ENCODE measurements at places on chromosomes 6 and 20.

- DNase-seq: no peak
Observed at GRCh38 chr20:42361402-42361970, 743.3 kb upstream of the CHD6 start.

DNA sequence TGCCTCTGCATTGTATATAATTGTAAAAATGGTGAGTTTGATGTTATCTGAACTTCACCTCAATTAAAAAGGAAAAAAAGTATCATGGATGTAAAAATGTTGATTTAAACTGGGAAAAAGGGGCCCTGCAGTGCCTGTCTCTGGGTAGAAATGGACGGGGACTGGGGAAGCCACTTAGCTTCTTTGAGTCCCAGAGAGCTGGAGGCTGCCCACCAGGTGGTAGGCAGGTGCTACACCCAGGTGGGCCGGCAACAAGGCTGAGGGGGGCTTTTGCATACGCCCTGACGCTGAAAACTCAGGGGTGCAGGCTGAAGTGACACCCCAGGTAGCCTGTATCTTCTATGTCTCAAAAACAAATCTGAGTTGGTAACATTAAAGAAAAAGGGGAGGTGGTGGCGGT lies 118.2 kb downstream of the SULF2 start:
- DNase-seq: no peak

DNA sequence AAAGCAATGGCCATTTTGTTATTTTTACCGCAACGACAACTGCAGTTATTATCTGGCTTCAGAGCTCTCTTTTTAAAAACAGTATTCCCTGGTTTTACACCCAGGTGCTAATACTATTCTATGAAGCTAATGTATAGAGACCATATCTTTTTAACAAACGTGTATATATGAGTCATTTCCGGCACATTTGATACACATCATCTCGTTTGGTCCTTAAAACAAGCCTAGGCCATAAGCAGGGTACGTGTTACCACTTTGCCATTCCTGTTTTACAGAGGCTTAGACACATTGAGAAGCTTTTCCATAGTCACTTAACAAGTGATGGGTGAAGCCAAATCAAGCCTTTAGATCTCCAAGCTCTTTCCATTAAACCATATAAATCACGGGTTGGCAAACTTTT lies 5.5 kb downstream of the TRAF3IP2 start:
- no peak for DNase-seq

DNA sequence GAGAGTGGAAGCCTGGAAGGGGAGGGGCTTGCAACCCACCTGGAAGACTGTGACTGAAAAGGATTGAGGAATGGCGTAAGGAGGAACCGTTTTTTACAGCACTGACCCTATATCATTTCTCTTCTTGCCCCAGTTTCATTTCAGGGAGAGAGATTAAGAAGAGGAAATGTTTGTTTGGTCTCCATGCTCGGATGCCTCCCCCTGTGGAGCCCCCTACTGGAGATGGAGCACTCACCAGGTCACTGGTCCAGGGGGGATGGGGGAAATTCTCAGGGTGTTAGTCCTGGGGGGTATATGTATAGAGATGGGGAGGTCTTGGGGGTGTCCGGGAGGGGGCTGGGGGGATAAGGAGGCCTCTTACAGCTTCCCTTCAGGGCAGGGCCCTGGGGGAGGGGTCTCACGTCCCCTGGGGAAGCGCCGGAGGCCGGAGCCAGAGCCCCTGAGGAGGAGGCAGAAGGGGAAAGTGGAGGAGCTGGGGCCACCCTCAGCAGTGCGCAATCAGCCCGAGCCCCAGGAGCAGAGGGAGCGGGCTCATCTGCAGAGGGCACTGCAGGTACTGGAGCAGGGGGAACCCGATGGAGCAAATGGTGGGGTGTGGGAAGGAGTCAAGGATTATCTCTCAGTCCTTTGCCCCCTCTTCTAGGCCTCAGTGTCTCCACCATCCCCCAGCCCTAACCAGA lies 3.2 kb downstream of the CUTA start:
- DNase-seq: peak; percentile 51

DNA sequence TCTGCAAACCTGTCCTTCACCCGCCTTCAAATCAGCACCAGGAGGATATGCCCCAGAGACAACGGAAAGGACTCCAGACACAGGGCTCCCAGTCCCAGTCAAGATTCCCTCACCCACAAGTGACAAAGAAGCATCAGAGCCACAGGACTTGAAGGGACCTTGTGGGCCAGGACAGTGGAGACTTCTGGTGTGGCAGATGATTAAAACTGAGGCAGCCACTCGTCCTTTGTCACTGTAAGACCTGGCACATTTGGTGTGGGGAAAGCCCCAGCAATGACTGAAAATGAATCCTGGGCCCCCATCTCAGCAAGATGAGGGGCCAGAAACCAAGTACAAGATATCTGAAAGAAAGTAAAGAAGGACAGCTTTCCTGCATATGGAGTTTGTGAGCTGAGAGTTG lies 15.6 kb upstream of the GMPR start:
- DNase-seq: no peak

DNA sequence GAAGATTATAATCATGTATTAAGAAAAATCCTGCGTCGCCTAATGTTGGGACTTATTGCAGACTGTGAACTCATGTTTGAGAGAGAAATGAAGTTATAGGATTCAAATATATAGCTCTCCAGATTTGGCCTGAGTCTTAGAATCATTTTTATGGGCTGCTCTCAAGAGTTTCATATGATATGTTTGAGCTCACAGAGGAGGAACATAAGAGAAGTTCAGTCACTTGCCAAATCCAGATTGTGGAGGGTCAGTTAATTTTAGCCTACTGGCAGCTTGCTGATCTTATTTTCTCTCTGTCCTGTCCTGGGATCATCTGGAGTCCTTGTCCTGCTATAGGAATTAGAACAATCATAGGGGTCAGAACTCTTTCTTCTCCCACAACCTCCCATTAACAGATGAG lies 186.1 kb upstream of the SUPT3H start:
- no peak for DNase-seq

- DNase-seq: no peak
Observed at GRCh38 chr6:113857556-113858479, 673 bp downstream of the MARCKS start.

- DNase-seq: no peak
Observed at GRCh38 chr6:52644253-52644652, 26.7 kb upstream of the TMEM14A start.

DNA sequence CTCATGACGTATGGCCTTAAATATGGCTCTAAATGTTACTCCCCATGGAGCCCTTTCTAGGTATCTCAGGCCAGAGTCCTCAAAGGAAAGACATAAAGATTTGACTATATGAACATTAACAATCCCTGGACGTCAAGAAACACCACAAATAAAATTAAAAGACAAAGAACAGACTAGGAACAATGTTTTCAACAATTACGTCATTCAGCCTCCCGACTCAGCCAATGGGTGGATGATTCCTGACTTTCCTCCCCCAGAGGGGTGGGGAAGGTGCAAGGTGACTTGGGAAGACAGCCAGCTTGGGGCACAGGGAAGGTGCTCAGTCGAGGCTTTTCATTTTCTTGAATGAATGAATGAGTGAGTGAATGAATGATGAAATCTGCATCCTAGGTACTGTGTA lies 157.4 kb downstream of the TFAP2C start:
- no peak for DNase-seq

DNA sequence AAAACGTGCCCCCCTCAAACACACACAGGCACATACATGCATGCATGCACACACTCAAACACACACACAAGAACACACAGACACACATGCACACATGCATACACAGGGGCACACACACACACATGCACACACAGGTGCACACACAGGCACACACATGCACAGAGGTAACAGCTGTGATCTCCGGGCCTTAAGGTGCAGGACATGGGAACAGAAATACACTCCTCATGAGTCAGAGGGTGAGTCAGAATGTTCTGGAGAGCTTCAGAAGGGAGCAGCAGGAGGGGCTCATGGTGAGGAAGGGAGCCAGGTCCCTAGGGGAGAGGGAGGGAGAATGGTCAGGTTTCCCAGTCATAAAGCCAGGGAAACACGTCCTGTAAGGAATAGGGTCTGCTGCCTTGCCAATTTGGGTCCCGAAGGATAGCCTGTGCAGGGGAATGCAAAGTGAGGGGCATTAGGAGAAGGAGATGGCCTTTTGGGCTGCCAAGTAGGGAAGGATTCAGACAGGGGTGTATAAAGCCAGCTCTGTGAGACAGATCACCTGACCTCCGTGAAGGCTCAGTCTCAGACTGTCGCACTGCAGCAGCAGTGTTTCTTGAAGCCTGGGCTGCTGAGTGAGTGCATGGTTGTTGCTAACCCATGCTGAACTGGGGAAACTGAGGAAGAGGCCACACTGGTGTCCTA lies 123.9 kb downstream of the MAFB start:
- DNase-seq: no peak

- peak; percentile 10 for DNase-seq
Observed at GRCh38 chr20:10558635-10559187, 115.1 kb downstream of the JAG1 start.

DNA sequence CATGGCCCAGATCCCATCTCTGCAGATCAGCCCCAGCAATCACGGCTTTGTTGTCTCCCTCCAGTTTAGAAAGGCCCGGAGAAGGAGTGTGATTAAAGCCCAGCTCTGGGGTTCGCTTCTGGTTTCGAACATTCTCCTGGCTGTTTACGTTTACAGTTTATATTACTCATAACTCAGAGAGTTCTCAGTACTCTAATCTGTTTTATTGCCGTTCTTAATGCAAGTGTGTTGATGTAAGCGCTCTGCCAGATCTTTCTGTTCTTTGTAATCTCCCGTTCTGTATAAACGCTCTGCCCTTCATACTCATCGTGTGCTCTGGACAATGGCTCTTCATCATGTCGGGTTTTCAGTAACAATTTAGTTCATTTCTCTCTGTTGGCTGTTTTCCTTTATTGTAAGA lies 118.0 kb upstream of the PRND start:
- DNase-seq: no peak

GRCh38 chr6:160949531-160949930 lies 42.0 kb upstream of the MAP3K4 start:
- no peak for DNase-seq

GRCh38 chr6:5174244-5174643 lies 86.5 kb downstream of the LYRM4 start:
- peak; percentile 75 for DNase-seq

- no peak for DNase-seq
Observed at GRCh38 chr6:25290306-25291060, 11.3 kb downstream of the CARMIL1 start.

DNA sequence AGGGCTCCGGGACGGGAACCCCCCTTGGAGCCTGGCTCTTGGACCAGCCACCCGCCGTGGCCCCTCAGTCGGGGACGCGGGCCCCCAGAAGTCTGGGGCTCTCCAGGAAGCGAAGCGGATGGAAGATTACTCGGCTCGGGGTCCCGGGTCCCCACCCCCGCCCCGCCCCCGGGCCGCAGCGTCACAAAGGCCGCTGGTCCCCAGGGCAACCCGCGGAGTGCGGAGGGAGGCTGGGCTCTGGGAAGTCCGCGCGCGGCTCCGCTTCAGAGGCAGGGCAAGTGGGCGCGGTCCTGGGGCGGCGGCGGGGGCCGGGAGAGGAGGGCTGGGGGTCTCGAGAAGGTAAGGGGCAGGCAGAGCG lies at the start of gene FNDC11:
FNDC11 (plus strand) TSS at position 227 of the 358 bp plus-strand sequence. CDS start 1,505 bp downstream, outside the sequence.
- DNase-seq: peak; percentile 65

DNA sequence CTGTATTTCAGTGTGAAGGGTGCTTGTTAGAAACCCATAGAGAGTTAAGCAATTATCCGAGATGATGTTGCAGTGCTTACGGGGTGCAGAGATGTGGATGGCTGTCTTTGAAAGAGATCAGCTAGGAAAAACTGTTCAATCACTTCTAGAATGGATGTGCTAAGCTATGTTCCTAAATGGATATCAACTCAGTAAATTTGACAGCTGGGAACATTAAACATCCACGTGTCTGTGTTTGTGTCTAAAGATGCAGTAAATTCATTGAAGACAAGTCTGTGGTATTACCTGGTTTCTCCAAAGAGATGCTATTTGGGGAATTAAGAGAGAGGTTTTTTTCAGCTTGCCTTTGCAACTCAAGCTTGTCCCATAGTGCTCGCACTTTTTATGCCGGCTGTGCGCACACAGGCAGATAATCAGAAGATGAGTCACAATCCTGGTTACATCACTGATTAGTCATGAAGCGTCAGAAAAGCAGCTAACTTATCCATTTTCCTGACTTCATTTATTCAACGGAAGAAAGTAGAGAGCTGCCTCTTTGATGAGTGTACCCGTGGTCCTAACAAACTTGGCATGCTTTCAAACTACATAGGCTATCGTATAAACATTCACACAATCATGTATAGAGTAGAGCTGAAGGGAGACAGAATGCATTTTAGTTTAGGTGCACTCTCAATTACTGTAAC lies 691.7 kb upstream of the SLC35B3 start:
- DNase-seq: no peak

DNA sequence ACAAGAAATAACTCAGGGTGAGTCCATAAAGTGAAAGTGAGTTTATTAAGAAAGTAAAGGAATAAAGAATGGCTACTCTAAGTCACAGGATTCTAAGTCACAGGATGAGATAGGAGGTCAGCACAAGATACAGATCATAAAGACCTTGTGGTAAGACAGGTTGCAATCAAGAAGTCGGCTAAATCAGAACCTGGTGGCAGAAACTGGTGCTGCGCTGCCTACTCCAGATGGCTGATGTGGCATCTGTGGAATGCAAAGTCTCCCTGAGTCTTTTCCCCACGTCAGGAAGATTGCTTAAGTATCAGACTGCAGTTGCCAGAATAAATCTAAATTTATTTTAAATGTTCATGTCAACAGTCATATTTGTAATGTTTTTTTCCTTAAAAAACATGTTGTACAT lies 10.7 kb upstream of the KCNK15 start:
- no peak for DNase-seq

GRCh38 chr6:44682987-44683779 lies 295.7 kb downstream of the CDC5L start:
- DNase-seq: no peak

DNA sequence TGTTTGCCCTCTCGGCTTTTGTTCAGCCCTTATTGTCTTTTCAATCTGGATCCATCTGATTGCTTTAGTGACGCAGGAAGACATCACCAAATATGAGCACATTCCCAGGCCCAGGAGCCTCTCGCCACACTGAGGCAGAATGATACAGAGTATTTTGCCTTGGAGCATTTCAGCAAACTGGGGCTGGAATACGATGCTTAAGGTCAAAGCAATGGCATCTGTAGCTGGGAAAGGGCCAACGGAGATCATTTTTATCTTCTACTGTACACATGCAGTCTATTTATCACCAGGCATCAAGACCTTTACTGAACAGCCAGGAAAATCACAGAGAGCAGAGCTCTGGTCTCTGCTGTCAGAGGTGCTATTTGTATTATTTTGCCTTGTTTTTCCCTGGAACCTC lies 655.3 kb downstream of the RNF144B start:
- DNase-seq: no peak

- no peak for DNase-seq
Observed at GRCh38 chr20:19935842-19936241, 81.3 kb upstream of the NAA20 start.

DNA sequence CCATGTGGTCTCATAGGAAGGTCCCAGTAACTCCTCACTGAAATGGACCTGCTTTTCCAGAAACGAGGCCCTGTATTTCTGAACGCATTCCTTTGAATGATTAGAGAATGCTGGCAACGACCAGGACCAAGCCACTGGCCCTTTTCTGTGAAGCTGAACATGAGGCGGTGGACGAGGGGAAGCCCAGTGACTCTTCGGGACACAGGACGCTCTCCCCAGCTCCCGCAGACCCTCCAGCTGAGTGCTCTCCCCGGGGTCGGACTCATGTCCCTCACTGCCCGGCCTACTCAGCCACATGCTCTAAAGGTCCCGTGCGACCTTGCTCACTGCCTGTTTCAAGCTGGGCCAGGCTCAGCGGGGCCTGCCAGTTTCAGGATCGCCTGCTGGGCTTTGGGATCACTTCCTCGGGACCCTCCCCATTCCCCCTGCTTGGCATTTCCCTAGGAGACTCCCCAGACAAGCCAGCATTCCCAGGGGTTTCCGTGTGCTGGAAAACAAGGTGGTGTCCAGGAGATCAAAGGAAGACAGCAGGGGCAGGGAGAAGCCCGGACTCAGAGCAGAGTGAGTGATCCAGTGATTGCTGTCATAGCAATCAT lies 2.6 kb upstream of the CST9 start:
- no peak for DNase-seq

Data from CD4-positive, alpha-beta T cell treated with Interleukin-10 for 1 hour (primary cell).